ENCODE measurements at places on chromosomes 4 and X.
A peak's percentile ranks its signal among the peaks of the same experiment; 100 is the strongest.

DNA sequence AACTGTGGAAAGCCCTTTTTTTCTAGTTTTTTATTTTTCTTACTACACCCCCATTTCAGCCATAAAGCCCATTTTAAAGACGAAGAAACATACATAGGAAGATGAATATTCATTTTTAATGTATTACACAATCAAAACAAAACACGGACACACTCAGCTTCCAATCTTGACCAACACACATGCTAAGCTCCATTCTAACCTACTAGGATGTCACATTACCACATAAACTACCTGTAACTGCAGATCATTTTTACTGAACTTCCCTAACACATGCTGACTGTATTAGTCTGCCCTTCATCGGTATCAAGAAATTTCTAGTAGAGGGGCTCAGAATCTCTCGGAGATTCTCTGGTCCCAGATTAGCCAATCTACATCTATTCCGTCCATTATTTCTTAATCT is 1.8 kb downstream of the CCNI start:
- peak; percentile 18 for DNase-seq

GRCh38 chr4:98383431-98384106 is 122.4 kb downstream of the RAP1GDS1 start:
- DNase-seq: no peak

DNA sequence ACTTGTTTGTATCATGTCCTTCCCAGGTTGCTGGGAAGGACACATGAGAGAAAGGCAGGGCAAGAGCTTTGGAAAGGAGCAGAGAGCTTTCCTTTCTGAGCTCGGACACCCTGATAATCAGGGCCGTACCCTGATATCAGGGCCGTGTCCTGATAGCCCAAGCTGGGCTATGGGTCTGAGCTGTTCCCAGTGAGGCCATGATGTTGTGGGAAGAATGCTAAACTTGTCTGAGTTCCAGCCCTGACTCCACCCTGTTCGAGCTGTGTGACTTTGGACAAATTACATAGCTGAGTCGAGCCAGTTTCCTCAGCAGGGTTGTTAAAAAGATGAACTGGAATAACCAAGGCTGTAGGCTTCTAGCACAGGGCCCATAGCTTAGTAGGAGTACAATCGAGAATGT is 3.3 kb upstream of the CXCR3 start:
- DNase-seq: no peak

- no peak for DNase-seq
Measured at GRCh38 chrX:21725916-21726315, 32.0 kb downstream of the SMPX start.

DNA sequence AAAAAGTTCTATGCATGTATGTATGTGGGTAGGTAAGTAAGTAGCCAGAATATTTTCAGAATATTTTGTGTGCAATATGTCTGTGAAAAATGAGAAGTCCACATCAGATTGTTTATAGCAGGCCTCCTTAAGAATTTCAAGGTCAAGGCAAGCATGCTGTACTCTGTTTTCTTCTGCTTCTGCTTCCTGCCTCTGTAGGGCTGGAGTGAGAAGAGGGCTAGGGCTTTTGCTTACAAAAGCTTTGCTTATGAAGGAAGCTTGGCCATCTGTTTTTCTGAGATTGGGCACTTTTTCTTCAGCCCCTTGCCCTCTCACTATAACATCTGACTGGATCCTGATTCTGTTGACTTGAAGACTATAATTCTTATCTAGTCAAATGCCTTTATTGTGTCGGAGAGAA is 150.4 kb downstream of the EMCN start:
- DNase-seq: no peak
